Hypothalamus (tissue), 51 donors: ENCODE measurements at places on chromosomes 1 and 21.

DNA sequence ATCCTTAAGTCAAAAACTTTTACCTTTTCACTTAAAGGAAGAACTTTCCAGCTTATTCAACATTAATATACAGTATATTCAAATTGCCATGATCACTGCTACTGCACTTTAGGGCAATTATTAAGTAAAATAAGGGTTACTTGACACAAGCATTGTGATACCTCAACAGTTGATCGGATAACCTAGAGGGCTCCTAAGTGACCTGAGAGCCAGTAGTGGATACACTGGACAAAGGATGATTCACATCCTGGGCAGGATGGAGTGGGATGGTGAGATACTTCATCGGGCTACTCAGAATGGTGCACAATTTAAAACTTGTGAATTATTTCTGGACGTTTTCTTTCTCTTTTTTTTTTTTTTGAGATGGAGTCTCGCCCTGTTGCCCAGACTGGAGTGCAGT lies 54.5 kb upstream of the PPM1J start:
- no peak for DNase-seq

DNA sequence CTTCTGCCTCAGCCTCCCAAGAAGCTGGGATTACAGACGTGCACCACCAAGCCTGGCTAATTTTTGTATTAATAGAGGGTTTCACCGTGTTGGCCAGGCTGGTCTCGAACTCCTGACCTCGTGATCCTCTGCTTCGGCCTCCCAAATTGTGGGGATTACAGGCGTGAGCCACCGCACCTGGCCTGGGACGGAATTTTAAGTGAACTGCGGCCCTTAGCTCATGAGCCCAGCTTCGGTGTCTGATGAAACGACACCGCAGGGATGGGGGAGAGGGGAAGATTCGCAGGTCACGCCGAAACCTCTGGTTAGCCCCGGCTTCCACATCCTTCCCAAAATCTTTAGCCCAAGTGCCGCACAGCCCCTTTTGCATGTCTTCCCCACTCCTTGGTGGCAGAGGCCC lies 39.1 kb downstream of the LRRC3 start:
- no peak for DNase-seq

- no peak for DNase-seq
Measured at GRCh38 chr1:165696625-165697100, 1.7 kb downstream of the ALDH9A1 start.

DNA sequence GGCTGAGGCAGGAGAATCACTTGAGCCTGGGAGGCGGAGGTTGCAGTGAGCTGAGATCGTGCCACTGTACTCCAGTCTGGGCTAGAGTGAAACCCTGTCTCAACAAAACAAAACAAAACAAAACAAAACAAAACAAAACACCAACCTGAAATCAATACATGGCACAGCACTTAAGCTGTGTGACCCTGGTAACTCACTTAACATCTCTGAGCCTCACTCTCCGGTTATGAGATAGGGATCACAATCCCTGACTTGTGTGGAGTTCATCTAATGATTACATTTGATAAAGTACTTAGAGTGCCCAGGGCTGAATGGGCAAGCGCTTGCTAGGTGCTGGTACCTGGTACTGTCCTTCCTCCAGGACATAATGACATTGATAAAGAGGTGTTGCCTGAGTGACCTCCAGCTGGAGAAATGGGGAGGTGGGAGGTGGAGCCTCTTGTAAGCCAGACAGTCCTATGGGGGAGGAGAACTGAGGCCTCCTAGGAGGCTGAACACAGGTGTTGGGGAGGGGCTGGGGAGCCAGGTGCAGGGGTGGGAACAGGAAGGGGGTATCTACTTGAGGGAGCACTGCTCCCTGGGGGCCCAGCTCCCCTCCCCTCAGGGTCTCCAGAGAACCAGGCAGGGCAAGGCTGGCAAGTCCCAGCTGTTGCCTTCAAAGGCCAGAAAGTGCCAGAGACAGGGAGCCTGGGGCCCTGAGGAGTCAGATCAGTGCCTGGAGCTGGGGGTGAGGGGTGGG lies 17.9 kb downstream of the FOXO6 start:
- no peak for DNase-seq

DNA sequence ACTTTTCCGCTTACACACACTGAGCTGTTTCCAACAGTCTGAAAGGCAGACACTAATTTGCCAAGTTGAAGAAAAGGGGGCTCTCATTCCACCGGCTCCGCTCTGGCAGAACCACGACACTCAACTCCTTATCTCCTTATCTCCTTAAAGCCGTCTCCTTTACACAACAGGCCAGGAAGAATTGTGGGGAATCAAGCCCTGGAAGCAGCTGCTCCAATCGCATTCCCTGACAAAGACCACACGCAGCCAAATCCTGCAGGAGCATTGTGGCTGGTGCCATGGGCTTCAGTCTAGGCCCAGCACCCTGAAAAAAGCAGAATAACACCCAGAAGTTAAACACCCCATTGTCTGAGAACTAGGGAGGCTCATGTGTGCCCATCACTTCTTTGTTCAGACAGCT lies 24.1 kb downstream of the SUSD4 start:
- no peak for DNase-seq
